ENCODE measurements at places on chromosomes 16 and 17.

DNA sequence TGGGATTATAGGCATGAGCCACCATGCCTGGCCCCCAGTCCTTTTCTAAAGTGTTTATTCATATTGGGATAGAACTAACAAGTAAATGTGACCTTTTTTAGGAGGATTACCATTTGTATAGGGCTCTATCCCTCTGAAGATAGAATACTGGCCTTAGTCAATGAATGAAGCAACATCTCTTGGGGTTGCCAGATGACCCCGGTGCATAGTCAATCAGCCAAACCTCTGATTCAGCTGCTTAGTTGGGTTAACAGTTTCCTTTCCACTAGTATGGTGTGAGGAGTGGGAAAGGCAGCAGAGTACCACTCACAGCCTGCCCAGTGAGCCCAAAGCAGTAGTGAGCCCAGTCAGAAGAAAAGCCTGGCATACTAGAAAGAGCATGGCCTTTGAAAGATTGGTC lies 94.6 kb upstream of the TBX2 start:
- DNase-seq, result no peak

DNA sequence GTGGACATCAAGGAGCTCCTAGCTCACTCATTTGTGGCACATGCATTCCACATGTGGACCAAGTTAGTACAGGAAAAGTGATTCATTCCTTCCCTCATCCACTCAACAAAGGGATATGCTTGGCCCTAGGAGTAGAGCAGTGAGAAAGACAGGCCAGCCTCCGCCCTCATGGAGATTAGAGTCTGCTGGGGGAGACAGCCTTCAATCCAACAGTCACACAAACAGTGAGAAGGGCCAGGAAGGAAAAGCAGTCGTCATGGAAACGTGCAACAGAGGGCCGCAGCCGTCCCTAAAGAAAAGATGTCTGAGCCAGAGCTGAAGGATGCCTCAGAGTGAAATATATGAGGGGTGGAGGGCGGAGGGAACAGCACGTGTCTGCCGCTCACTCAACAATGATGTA lies 109.9 kb downstream of the VPS53 start:
- DNase-seq, result no peak

GRCh38 chr17:69809331-69809730 lies 265.7 kb upstream of the KCNJ16 start:
- no peak for DNase-seq

GRCh38 chr17:55233840-55234239 lies 30.9 kb upstream of the HLF start:
- DNase-seq, result no peak

DNA sequence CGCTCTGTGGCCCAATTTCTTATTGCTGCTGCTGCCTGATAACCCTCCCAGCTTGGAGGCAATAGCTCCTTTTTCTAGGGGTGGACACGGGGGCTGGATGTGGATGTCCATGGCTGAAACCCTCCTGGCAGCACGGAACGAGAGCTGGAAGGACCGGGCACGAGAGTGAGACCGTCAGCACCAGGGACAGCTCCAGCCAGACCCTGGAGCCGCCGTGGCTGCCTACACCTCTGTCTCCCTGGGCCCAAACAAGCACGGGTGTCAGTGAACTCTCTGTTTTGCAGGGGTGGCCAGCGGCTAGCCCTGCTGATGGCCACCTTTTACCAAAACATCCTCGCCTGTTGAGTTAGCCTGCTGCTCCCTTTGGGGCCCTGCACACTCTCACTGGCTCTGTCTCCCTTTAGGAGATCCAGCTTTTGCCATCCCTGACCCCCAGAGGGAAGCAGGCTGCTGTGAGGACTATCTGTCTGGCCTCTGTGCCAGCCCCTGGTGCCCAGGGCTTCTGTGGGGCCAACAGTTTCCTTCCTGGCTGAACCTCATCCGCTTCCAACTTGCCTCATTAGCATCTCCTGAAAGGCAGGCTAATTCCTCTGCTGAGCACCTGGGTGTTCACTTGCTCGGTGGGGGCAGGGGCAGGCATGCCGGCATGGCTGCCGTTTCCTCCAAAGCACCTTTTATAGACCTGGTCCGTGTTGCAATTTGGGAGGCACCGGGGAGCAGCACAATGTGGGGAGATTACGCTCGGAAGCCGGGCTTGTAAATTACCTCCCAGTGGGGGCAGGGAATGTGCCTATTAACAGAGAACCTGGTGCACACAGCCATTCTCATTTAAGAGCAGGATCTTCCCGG lies 118.1 kb downstream of the ENGASE start:
- DNase-seq, result no peak

GRCh38 chr17:77470800-77471733 lies 330.3 kb downstream of the SEC14L1 start:
- DNase-seq, result no peak

GRCh38 chr16:87939562-87940423 lies 3.5 kb upstream of the CA5A start:
- no peak for DNase-seq

DNA sequence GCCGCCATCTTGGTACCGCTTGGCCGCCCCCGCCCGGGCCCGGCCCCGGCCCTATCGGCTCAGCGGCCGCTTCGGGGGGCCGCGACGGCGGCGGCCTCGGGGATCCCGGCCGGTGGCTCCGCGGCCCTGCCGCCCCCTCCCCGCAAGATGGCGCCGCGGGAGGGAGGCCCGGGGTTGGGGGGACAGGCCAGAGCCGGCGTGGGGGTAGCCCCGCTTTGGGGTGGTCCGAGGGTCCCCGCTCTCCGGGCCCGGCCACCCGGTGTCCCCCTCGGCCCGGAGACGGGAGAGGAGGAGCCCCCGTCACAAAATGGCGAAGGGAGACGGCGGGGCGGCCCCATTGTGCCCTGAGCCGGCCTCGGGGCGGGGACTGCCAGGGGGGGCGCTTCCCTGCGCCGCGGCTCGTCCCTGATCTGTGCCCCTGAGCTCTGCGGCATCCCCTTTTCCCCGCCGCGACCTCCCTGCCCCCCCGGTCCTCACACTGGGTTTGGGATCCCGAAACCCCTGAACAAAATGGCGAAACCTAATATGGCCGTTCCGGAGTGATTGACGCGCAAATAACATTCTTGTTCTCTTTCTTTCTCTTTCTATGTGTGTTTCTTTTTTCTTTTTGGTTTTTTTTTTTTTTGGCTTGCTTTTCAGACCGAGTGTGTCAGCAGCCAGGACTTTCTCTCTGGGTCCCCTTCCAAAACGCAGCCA lies 986 bp downstream of the HAPSTR1 start:
- DNase-seq, result no peak

- no peak for DNase-seq
Observed at GRCh38 chr16:86854058-86854621, 275.8 kb downstream of the FOXL1 start.

GRCh38 chr17:45386178-45386577 lies 46.5 kb downstream of the ARHGAP27 start:
- DNase-seq, result no peak

DNA sequence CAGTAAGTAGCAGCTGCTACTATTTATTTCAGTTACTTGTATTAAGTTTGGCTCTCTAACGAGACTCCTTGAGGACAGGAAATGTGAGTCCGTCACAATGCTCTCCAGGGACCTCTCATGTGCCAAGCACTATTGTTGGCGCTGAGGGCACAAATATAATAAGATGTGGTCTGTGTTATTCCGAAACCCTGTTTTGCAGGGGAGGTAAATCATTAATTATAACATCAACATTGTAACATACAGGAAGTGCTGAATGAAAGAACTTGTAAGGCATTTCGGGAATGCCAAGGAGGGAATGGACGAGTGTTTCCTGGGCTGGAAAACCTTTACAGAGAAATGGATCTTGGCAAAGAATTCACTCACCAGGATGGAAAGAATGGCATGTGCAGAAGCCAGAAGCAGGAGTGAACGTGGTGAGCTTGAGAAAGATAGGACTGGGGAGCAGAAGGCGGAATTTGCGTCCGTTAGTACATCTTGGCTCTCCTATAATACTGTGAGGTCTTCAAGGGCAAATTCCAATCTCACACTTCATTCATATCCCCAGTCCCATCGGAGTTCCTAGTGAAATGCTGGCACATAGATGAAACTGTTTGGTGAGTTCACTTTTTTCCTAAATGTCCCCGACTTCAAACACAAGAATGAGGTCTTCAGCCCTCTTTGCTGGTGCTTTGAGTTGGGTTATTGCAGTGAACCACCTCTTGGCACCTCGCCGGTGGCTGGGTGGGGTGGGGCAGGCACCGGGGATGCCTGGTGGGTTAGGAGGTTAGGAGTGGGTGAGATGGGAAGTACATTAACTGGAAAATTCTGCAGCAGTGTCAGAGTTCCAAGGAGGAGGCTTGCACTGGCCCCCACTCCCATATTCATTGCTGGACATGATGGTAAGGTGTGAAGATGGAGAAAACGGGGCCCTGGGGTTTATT lies 11.5 kb downstream of the TAC4 start:
- DNase-seq, result no peak

DNA sequence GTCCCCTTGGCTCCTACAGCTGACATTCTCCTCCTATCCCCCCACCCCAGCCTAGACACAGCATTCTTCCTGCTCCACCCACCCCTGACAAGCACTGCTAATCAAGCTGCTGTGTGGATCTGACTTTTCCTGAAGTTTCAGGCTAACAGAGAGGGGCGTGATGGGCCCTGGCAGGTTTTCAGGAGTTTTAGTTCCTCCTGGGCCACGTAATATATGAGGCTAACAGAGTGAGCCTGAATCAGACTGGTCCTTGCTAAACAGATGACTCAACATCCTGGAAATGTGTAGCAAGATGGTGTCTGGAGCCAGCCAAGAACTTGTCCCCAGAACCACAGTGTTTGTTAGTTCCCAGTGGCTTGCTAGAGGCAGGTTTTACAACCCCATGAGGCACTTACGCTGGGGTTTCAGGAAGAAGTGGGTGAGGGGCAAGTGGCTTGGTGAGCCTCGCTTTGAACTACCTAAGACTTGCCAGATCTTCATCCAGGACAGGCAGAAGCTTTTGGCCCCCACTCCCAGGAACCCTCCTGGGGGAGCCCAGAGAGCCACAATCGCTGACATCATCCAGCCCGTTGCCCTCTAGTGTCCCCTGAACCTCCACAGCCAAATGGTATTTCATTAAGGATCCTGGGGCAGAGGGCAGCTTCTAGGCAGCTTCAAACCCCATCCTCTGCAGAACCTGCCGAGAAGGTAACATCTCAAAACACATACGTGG lies 15.9 kb downstream of the TMEM92 start:
- no peak for DNase-seq

DNA sequence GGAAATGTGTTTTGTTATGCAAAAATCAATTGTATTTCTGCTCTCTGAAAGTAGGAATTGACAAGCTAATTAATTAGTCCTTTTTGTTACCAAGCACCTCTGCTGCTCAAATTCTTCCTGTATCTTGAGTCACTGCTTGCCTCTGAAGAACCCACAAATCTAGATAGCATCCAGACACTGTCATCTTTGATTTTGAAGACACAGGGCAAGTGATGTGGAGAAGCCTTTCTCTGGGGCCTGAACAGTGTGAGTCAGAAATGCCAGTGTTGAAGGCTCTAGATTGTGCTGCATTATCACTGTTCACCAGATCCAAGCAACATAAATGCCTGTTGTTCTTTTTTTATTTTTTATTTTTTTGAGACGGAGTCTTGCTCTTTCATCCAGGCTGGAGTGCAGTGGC lies 10.9 kb upstream of the ST6GALNAC1 start:
- DNase-seq, result no peak

DNA sequence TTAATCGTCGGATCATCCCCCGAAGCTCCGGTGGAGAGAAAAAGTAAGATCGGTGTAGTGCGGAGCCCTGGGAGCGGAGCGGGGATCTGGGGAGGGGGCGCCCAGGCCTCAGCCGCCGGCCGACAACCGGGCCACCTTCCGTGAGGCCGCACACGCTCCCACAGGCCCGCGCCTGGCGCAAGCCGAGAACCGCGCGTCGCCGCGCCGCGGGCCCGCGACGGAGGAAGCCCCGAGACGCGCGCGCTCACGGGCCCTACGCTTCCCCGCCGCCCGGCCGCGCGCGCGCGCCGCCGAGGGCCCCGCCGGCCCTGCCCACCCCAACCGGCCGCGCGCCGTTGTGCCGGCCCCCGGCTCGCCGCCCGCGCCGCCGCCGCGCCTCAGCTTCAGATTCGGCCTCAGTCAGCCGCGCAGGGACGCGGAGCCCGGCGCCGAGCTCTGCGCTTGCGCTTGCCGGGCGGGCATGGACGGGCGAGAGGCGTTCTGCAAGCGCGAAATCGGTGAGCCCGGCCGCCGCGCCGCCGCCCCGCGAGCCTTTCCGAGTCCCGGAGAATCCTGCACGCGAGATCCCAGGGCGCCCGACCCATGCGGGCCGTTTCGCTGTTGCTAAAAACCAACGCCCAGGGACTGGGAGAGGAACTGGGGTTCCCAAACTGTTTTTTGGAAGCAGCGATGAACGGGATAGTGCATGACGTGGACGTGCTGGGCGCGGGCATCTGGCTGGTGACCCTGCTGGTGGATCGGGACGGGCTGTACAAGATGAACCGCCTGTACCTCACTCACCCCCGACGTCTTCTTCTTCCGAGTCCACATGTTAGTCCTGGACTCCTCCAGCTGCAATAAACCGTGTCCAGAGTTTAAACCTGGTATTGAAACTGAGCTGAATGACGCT lies 28.0 kb upstream of the LRRC37A start:
- DNase-seq, result peak; percentile 76

DNA sequence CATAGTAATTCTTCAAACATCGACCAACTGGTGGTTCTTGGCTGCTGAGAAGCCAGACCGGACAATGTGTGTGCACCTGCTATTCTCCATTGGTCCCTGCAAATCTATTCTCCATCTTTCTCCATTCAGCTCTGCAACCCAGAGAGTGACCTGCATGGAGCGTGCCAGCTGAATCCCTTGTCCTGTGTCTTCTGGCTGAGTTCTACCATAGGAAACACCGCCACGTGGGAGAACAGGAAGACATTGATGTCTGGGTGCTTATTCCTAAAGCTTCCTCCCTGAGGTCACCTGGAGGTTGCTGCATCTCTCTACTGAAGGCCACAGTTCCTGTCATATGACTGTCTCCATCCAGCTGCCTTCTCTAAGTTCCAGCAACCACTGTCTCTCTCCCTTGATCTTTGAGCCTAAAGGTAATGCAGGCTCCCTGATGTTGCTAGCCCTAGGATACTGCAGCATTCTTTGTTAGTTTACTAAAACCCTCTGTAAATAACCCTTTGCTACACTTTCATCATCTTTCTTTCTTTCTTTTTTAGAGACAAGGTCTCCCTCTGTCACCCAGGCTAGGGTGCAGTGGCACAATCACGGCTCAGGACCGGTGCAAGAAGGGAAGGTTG lies 10.6 kb upstream of the SMG1 start:
- DNase-seq, result no peak

DNA sequence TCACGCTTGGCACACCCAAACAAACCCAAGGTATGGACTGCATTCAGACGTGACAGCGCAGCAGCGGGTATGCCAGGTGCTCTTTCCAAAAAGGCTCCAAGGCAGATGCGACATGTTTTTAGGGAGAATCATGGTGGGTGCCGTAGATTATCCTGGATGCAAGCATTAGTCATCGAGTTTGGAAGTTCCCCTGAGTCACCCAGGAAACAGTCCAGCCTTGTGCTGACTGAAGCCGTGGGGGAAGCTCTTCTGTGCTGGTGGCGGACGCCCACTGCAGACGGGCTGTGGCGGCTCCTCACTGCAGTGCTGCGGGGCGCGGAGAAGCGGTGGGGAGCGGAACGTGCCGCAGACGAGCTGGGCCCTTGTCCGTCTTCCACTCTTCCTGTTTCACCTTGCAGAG lies 13.9 kb downstream of the JPT2 start:
- no peak for DNase-seq

All from stimulated activated CD4-positive, alpha-beta T cell treated with anti-CD3 and anti-CD28 coated beads, Interleukin-12 subunit alpha, Interleukin-12 subunit beta, amount 100 ng/mL, for 48 hours (primary cell).